AG04449 (cell line): ENCODE measurements at places on chromosomes 7 and 10.

DNA sequence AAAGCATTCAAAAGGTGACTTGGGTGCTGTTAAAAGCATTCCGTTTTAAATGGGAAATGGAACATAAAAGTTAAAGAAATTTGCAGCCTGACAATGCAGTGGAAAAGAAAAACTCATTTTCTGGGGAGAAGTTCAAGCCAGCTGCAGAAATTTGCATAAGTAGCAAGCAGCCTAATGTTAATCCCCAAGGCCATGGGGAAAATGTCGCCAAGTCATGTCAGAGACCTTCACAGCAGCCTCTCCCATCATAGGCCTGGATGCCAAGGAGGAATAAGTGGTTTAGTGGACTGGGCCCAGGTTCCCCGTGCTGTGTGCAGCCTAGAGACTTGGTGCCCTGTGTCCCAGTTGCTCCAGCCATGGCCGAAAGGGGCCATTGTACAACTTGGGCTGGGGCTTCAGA lies 154.2 kb downstream of the PKD1L1 start:
- no peak for DNase-seq

DNA sequence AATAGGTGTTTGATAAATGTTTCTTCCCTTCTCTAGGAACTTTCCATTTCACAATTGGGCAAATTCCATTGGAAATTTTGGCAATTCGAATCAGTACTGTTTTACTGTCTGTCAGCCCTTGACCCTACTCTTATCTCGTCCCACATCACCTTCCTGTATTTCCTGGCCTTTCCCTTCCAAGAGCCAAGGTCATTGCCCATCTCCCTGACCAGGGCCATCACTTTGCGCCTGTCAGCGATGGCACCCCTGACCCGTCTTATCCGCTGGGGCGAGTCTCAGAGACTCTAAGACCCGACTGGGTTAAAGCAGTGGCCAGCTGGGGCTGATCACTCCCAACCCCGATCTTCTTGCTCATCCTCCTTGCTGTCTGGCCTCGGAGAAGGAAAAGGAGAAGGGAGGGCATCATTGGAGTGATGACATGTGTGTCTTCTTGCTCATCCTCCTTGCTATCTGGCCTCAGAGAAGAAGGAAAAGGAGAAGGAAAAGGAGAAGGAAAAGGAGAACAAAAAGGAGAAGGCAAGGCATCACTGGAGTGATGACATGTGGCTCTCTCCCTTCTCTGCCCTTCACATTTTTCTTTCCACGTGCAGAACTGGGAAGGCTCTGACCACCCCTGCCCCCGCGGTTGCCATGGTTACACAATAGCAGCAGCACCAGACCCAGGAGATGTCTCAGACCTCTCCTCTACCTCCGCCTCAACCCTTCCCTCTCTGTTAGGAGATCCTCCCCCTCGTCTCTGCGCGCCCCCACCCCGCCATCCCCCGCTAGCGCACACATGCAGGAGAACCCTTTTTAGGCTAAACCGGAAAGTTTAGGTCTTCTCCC lies 2.0 kb downstream of the SEMA3D start:
- no peak for DNase-seq

DNA sequence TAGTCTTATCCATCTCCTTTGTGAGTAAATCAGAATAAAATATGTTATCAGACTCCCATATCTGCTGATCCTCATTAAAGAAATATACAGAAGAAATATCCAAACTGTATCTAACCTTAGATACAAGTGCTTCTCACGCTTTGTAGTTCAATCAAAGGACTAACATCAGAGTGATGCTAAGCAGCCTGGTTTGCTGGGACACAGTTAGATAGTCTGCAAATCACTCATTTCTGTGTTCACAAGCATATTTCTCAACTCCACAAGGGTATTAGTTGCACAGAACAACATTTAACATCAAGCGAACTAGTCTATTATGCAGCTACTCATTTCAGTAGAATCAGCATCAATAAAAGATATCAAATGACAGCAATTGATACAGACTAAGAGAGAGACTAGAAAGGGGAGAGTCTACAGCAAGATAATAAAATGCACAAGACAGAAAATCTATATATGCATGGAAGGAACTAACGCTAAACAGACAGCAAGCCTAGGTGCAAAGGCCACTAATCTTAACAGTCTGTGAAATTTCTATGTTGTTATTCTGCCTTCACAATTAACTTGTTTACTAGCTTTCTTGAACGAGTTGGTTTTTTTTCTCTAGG lies 30.0 kb downstream of the DNAJC12 start:
- no peak for DNase-seq

GRCh38 chr10:72913287-72913686 lies 19.7 kb downstream of the OIT3 start:
- no peak for DNase-seq

DNA sequence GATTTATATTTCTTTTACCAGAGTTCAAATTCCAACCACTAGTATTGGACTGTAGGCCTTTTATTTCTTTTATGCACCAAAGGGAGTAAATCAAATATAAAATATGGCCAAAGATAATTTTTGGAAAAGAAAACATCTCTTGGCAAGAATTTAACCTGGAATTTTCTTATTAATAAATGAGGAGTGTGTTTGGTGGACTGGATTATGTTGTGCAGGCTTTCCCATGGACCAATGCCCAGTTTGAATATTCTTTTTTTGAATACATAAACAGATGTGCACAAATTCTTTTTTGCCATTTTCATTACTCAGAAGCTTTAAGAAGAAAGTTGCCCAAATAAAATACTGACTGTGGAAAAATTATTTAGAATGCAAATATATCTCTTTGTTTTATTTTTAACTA lies 22.1 kb upstream of the PRKG1 start:
- DNase-seq = no peak

- no peak for DNase-seq
Observed at GRCh38 chr7:142323706-142324105, 65.8 kb upstream of the PRSS58 start.

GRCh38 chr7:148146346-148146745 lies 444.2 kb upstream of the C7orf33 start:
- DNase-seq = no peak

- no peak for DNase-seq
Observed at GRCh38 chr7:134985894-134986362, 380 bp upstream of the AGBL3 start.

DNA sequence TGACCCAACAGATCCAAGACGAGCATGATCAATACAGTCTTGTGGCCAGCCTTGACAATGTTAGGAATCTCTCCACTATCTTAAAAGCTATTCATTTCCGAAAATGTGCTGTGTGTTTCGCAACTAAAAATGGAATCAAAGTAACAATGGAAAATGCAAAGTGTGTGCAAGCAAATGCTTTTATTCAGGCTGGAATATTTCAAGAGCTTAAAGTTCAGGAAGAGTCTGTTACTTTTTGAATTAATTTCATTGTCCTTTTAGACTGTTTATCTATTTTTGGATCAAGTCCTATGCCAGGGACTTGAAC lies 24.3 kb upstream of the TIAL1 start:
- no peak for DNase-seq

- no peak for DNase-seq
Observed at GRCh38 chr10:104098358-104098925, 12.8 kb upstream of the COL17A1 start.

DNA sequence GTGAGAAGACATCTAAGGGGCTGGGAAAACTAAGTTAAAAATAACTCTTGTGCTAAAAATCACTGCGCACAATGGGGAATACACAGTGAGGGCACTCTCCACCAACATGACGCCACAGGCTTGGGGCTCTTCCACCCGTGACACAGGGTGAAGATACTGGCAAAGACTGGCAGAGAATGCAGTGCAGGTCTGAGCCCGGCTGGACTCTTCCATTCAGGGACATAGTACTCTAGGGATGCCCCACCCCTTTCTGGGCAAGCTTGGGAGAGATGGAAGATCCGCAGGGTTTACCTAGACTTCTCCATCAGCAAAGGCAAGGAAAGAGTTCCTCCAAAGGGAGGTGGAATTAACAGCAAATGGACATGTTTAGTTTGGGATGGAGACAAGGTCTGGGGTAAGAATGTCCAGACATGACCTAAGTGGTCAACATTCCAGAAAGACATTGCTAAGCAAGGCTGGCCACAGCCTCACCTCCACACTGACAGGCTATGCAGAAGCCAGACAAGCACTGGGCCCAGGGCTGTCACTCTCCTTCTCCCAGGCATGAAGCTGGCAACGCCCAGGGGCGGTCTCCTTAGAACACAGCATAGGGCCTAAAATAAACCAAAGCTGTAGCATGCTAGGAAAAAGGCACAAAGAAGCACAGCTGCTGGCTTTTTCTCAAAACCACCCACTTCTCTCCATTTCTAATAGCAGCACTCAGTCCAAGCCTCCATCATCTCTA lies 28.1 kb downstream of the XPNPEP1 start:
- no peak for DNase-seq

DNA sequence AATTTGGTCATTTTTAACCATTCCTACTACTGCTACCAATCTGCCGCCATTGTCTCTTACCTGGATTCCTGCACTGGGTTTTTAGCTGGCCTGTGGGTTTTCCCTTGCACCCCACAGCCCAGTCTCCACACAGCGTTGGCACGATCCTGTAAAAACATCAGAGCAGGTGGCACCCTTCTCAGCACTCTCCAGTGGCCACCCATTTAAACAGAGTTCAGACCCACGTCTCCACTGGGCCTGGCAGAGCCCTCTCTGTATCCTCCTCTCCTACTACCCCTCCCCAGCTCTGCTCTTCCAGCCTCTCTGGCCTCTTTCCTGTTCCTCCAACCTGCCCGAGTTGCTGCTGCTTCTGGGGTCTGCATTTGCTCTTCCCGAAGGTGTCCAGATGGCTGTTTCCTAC lies 259.4 kb downstream of the SDK1 start:
- DNase-seq = no peak

- no peak for DNase-seq
Observed at GRCh38 chr10:13831711-13832141, 245.0 kb downstream of the PRPF18 start.

DNA sequence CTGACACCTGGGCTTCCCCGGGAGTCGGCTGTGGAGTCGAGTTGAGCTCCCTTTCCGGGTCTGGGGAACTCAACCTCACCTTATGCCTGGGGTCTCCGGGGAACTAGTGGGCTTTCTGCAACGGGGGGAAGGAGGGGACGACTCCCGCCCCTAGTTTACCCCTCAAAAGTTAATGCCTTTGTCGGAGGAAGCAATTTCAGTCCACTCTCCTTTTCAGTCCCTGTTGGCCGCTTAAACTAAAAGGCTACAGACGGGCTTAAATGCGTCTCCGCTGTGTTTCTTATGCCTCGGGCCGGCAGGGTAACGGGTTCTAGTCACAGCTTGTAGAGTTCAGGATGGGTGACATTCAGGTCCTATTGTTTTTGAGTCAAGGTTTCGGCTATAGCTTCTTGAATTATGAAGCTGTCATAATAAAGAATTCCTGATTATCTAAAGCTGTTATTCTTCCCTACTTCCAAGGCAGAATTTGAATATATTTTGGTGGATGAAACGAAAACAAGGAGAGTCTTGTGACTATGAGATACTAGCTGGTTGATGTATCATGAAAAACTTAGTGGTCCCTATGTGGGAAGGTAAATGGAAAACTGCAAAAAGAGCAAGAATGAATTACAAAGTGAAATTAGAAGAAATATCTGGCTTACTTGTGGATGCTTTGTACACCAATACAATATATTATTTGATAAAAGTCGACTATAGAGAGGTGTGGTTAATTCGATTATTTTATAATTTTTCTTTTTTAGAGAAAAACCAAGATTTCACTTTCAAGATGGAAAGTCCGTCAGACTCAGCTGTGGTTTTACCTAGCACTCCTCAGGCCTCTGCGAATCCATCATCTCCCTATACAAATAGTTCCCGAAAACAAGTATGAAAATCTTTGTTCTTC lies 495 bp downstream of the SFR1 start:
- DNase-seq = no peak

DNA sequence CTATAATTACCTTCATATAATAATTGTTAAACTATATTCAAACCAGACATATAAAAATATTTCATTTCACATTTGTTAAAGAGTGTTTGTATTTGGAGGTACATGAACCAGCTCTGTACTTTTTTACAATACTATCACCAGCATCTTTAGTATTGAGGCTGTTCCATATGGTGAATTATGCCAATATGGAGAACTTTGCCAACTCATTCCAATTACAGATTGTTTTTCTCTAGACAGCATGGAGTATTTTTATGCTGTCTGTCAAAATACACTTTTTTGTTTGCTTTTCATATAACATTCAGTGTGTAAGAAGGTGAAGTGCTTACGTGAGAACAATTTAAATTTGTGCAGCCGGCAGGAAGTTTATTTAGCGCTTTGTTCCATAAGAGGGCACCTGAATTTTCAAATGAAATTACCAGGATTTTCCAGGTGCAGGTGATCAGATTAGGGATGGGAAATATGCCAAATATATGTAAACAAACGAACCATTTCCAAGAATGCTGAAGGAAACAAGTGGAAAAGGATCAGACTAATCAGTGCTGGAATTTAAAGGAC lies 54.9 kb downstream of the SEMA3E start:
- no peak for DNase-seq

DNA sequence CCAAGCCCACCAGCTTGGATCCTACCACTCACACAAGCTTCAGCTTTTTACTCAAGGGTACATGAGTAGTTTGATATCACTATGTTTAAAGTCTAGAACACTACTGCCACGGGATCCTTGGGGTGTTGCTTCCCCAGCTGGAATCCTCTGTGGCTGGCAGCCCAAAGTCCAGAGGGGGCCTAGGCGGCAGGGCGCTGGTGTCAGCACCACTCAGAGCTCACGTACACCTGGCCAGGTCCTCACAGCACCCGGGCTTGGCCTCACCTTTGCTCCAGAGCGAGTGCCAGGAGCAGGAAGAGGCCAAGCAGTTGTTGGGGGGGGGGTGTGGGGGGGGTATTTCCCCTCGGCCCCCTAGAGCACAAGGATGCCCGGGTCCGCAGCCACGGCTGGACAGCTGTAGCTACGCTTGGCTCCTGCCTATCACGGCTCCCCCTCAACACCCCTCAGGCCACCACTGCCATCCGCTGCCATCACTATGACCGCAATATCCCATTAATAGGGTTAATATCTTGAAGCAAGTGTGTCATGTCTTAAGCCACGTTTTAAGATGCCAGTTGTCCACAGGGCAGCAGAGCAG lies 17.0 kb downstream of the ZDHHC6 start:
- DNase-seq = no peak

- DNase-seq = no peak
Observed at GRCh38 chr7:75686551-75686950, 52.2 kb downstream of the HIP1 start.

DNA sequence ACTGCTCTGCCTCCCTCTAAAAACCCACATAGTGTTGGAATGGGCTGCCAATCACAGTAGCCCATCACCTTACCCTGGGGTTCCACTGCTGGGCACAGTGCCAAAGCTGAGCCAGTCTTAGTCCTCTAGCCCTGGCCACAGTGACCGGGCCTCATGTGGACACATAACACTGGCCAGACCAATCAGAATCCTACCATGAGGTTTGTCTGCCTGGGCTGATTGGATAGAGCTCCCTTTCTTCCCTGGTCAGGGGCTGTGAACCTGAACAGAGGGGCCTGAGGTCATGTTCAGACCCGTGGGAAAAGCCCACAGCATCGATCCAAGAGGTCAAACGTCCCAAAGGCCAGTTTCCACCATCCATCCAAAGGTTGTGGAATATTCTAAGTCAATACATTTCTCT lies 6.1 kb downstream of the DLG5 start:
- no peak for DNase-seq

GRCh38 chr10:110684800-110685446 lies 40.8 kb downstream of the RBM20 start:
- DNase-seq = no peak
